ENCODE measurements at places on chromosomes 1 and 21. TPM values are rescaled to one million over a fixed set of nuclear protein-coding genes. Genes with fewer than 3 reads are reported as not detected.

Gene PEX14
- 8.2 TPM for total RNA-seq

Gene CCDC24
- 3.5 TPM for total RNA-seq

GRCh38 chr21:28283641-28284490 is 708.8 kb downstream of the LTN1 start:
- peak overlapping the region; percentile 2 for H3K27ac ChIP-seq
- no peak overlapping the region for H3K4me3 ChIP-seq
- no peaks in the 10 kb centered on the region for H3K36me3 ChIP-seq
- H3K27me3 ChIP-seq: no peaks in the 10 kb centered on the region
- peak; percentile 94 for DNase-seq

DNA sequence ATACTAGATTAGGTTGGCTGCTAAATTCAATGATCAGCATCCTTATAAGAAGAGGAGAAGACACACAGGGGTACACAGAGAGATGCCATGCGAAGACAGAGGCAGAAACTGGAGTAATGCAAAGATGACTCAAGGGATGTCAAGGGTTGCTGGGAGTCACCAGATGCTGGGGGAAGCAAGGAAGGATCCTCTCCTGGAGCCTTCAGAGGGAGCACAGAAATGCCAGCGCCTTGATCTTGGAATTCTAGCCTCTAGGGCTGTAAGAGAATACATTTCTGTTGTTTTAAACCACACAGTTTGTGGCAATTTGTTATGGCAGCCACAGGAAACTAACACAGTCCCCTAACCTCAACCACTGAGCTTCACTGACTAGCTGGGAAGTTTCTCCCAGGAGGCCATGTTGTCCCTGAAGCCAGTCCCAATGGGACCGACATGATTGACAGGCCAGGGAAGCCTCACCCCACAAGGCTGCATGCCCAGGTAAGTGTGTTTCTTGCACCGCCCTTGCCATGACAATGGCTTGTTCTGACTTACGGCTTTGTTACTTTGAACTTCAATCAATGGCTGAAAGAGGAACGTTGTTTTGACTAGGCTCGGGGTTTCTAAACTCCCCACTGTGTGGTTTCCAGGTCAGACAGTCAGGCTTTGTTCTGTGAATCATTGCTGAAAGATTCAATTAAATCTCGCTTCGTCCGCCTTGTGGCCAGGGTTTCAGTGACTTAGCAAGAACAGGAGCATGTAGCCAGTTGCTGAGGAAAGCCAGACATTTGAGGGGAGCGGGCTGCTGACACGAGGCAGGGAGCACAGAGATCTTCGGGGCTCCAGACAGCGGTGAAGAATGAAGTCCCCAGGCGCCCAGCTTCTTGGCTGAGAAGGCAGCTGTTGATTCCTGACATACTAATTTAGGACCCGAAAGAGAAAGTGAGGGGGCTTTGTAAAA is 62.3 kb downstream of the RUNX1 start:
- no peak overlapping the region for H3K27ac ChIP-seq
- H3K4me1 ChIP-seq: peaks cover 10% of the 10 kb centered on the region
- no peaks in the 10 kb centered on the region for H3K27me3 ChIP-seq
- DNase-seq: peak; percentile 62

DNA sequence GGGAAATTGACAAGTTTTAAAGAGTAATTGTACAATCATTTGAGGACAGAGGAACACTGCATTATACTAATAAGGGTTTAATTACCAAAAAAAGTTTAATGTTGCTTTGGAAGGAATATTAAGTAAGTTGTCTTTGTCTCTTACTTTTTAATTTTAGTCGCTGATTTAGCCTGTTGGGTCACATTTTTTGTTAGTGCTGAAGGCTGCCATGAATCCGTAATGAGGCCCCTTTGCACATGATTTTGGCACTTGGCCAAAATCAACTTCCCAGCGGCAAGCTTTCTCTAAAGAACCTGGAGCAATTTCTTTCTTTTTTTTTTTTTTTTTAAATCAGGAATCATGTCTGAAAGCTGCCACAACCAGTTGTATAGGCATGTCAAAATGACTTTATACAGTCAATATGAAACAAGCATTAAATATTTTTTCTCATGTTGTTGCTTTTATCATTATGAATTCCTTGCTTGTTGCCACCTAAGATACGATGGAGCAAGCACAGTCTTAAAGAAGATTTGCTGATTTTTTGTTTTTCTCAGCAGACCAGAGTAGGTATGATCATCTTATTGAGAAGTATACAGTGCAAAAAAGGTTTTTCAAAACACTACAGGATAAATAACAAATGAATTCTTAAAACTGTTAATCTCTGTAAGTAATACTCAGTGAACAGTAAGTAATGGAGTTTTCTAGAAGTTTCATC is 690.4 kb downstream of the USP25 start:
- H3K36me3 ChIP-seq: no peaks in the 10 kb centered on the region
- no peak overlapping the region for H3K27ac ChIP-seq
- H3K4me3 ChIP-seq: peak overlapping the region; percentile 6
- peak; percentile 69 for DNase-seq
- H3K4me1 ChIP-seq: no peaks in the 10 kb centered on the region

- H3K4me1 ChIP-seq: peaks cover 2% of the 10 kb centered on the region
- peak; percentile 74 for DNase-seq
- H3K4me3 ChIP-seq: peak overlapping the region; percentile 9
- H3K27ac ChIP-seq: no peak overlapping the region
- no peaks in the 10 kb centered on the region for H3K27me3 ChIP-seq
- no peaks in the 10 kb centered on the region for H3K36me3 ChIP-seq
Observed at GRCh38 chr1:202505356-202505755, 156.9 kb downstream of the PPP1R12B start.

DNA sequence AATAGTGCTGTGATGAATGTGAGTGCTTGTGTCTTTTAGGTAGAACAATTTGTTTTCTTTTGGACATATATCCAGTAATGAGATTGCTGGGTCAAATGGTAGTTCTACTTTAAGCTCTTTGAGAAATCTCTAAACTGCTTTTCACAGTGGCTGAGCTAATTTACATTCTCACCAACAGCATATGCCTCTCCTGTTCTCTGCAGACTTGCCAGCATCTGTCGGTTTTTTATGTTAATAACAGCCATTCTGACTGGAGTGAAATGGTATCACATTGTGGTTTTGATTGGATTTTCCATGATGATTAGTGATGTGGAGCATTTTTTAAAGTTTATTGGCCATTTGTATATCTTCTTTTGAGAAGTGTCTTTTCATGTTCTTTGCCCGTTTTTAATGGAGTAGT is 647.3 kb upstream of the ADAMTS5 start:
- no peaks in the 10 kb centered on the region for H3K36me3 ChIP-seq
- H3K4me3 ChIP-seq: no peak overlapping the region
- no peak overlapping the region for H3K27ac ChIP-seq
- DNase-seq: no peak

DNA sequence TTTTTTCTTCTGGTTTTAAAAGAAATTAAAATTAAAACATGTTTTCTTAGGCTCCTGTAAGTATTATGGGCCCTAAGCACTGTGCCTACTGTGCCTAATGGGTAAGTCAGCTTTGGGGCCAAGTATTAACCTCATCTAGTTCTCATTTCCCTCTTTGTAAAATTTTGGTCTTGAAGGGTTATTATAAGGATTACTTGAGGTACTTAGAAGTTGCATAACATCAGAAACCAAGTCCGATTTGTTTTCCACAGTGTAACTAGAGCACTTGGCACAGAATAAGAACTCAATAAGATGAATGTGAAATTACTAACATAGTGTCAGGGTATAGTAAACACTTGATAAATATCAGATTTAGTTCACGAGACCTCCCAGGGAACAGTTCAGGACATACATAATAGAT is 16.4 kb upstream of the OSBPL9 start:
- peak; percentile 43 for DNase-seq
- no peaks in the 10 kb centered on the region for H3K27me3 ChIP-seq
- no peak overlapping the region for H3K4me3 ChIP-seq
- no peaks in the 10 kb centered on the region for H3K36me3 ChIP-seq
- H3K4me1 ChIP-seq: no peaks in the 10 kb centered on the region

- peaks cover 33% of the 10 kb centered on the region for H3K4me1 ChIP-seq
- H3K27me3 ChIP-seq: no peaks in the 10 kb centered on the region
- H3K36me3 ChIP-seq: peaks cover 2% of the 10 kb centered on the region
- no peak overlapping the region for H3K4me3 ChIP-seq
- peak overlapping the region; percentile 70 for H3K27ac ChIP-seq
Observed at GRCh38 chr1:226656201-226656600, 82.9 kb downstream of the ITPKB start.

DNA sequence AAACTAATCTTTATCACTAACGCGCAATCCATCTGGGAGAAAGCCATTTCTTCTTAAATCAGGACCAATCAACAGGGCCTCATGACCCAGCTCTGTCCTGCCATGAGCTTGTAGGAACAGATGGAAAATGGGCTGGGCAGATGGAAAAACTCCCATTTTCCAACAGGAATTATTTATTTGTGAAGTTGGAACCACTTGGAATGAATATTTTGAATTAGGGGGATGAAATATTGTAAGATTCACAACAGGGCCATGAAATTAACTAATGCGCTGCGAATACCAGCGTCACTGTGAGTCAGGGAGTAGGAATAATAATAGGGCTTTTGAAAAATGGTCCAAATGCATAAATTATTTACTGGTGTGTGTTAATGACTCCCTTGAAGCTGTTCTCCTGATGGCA is 53.1 kb upstream of the CYP2J2 start:
- no peak overlapping the region for H3K4me3 ChIP-seq
- no peak overlapping the region for H3K27ac ChIP-seq
- no peaks in the 10 kb centered on the region for H3K4me1 ChIP-seq
- peaks cover 2% of the 10 kb centered on the region for H3K27me3 ChIP-seq
- H3K36me3 ChIP-seq: no peaks in the 10 kb centered on the region

DNA sequence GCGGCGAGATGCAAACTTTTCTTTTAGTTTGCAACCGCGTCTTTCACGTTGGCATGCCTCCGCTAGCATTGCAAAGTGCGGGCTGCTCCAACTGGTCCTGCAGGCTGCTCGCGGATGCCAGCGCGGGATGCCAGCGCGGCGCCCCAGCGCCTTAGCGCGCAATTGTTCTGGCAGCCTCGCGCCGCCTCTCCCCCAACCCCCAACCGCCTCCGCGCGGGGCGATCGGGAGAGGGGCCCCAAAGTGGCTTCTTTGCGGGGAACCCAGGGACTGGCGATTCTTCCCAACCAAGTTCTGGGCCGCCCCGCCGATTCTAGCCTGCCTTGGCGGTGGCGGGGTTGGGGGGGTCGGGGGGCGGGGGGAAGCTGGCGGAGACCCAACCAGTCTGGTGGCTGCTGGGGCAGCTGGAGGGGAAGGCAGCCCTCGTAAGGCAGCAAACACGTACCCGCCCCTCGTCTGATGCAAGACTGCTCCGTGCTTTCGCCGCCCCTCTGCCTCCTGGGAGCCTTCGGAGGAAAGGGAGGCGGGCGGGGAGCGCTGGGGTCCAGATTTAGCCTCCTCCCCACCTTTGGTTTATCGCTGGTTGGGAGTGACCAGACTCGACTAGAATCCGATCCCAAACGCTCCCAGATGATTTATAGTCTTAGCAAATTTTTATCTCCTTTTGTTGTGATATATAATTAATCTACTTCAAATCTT is 756 bp downstream of the PHGDH start:
- peak; percentile 88 for DNase-seq
- H3K4me3 ChIP-seq: peak overlapping the region; percentile 95
- H3K27ac ChIP-seq: peak overlapping the region; percentile 35
- H3K36me3 ChIP-seq: no peaks in the 10 kb centered on the region

DNA sequence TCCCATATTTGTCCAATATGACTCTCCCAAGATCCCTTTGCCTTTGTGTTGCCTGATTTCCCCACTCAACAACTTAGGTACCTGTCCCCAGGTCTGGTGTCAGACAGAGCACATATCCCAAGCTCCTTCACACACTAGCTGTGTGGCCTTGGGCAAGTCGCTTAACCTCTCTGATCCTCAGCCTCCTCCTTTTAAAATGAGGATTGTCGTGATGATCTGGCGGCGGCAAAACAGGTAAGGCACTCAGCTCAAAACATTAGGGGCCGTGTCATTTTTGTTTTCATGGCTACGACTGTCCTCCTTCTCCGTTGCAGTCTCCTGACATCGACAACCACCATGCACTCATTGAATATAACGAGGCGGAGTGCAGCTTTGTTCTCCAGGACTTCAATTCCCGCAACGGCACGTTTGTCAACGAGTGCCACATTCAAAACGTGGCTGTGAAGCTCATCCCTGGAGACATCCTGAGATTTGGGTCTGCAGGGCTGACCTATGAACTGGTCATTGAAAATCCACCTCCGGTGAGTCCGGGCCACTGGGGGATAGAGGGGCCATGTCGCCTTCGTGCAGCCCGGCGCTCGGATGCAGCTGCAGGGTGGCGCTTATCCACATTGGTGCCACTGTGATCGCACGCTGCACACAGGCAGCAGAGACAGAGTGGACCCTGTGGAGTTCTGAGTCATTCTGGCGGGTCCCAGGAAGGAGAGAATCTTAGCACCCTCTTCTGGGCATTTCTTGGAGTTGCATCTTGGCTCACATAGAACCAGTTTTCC is 25.2 kb downstream of the FHAD1 start:
- no peaks in the 10 kb centered on the region for H3K36me3 ChIP-seq
- H3K4me1 ChIP-seq: no peaks in the 10 kb centered on the region
- H3K27ac ChIP-seq: no peak overlapping the region

GRCh38 chr1:239817276-239817675 is 274.4 kb upstream of the FMN2 start:
- DNase-seq: no peak
- H3K27ac ChIP-seq: no peak overlapping the region
- H3K4me3 ChIP-seq: no peak overlapping the region
- no peaks in the 10 kb centered on the region for H3K4me1 ChIP-seq
- no peaks in the 10 kb centered on the region for H3K36me3 ChIP-seq

DNA sequence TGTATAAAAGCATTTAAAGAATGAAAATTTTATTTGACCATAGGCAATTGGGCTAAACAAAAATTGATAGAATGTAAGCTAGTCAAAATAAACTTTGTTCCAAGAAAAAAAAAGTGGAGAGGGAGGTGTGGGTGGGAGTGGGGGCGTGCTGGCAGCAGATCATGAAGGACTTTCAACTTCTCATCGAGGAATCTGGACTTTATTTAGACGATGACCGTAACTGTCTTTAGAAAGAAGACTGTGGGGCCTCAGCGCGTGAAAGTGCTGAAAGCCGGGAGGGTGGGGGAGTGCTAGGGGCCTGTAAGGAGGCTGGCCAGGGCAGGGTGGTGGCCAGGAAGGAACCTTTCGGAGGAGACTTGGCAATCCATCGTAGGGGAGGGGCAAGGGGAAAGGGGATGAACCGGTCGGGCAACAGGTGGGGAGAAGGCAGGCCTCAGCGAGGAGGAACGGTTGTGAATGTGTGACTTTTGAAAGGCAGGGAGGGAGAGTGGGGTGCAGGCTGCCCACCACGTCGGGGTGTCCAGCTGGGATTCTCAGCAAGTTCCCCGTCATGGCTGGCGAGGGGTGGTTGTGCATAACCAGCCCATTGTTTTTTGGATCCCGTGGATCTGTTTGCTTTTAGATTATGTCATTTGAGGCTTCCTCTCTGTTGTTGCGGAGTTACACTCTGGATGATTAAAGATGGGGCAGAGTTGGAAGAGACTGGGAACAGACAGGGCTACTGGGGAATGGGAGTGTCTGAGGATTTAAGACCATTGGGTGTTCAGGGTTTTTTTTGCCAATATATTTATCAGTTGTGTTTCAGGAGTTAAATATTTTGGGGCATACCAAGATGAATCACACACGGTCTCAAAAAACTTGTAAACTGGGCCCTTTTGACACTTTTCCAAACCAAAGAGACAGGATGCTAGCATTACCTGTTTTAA is 35.5 kb downstream of the HUNK start:
- no peaks in the 10 kb centered on the region for H3K27me3 ChIP-seq
- H3K4me3 ChIP-seq: no peak overlapping the region
- H3K27ac ChIP-seq: no peak overlapping the region
- DNase-seq: no peak
- H3K36me3 ChIP-seq: no peaks in the 10 kb centered on the region
- no peaks in the 10 kb centered on the region for H3K4me1 ChIP-seq
